Jurkat, Clone E6-1 (cell line): ENCODE measurements at places on chromosomes 1 and 21.

DNA sequence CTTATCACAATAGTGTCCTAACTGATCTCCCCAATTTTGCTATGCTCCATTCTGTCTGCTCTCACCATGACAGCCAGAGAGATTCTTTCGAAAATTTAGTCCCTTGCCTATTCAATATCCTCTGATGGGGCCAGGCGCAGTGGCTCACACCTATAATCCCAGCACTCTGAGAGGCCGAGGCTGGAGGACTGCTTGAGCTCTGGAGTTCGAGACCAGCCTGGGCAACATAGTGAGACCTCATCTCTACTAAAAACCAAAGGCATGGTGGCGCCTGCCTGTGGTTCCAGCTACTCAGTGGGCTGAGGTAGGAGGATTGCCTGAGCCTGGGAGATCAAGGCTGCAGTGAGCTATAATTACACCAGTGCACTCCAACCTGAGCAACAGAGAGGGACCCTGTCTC is 16.1 kb upstream of the PDZK1IP1 start:
- DNase-seq = no peak

GRCh38 chr1:9593492-9594465 is 5.1 kb downstream of the TMEM201 start:
- peak; percentile 32 for DNase-seq

DNA sequence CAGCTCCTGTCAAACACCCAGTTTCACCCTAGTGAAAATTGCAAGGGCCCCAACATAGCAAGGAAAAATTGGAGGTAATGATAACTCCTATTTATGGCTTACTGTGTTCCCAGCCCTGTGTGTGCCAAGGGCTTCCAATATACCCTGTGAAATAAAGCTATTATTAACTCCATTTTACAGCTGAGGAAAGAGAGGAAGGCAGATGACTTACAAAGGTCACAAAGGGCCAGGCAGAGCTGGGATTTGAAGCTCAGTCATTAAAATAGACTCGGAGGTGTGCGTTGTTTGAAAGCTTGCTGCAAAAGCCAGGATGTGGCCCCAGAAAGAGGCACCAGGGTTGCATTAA is 20.2 kb upstream of the SDC3 start:
- DNase-seq = no peak

DNA sequence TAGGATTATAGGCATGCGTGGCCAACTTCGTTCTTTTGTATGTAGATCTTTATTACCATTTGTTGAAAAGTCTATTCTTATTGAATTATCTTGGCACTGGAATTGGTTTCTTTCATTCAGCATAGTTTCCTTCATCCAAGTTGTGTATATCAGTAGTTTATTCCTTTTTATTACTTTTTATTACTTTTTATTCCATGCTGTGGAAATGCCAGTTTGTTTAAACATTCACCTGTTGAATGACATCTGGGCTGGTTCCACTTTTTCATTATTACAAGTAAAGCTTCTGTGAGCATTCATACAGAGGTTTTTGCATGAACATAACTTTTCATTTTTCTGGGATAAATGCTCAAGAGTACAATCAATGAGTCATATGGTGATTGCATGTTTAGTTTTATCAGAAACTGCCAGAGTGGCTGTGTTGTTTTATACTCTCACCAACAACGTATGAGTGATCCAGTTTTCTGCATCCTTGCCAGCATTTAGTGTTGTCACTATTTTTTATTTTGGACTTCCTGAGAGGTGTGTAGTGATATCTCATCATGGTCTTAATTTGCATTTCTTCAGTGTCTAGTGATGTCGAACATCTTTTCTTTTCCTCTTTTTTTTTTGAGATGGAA is 28.6 kb downstream of the PTPRU start:
- DNase-seq = no peak

DNA sequence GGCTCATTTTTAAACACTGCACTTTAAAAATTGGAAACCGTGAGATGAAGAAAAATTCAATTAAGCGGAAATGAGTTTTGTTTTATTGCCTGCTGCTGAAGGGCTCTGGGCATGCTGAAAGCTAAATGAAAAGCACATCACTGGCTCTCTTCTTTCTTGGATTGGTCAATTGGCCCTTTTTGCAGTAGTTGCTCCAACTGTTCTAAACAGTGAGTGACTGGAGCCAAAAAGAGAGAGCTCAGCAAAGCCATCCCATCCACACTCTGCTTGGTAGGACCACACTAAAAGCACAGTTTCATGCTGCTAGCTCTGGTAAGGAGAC is 48.1 kb downstream of the LHX4 start:
- no peak for DNase-seq

- DNase-seq = no peak
These were observed 53.8 kb upstream of the PSEN2 start for GRCh38 chr1:226816576-226816975.

DNA sequence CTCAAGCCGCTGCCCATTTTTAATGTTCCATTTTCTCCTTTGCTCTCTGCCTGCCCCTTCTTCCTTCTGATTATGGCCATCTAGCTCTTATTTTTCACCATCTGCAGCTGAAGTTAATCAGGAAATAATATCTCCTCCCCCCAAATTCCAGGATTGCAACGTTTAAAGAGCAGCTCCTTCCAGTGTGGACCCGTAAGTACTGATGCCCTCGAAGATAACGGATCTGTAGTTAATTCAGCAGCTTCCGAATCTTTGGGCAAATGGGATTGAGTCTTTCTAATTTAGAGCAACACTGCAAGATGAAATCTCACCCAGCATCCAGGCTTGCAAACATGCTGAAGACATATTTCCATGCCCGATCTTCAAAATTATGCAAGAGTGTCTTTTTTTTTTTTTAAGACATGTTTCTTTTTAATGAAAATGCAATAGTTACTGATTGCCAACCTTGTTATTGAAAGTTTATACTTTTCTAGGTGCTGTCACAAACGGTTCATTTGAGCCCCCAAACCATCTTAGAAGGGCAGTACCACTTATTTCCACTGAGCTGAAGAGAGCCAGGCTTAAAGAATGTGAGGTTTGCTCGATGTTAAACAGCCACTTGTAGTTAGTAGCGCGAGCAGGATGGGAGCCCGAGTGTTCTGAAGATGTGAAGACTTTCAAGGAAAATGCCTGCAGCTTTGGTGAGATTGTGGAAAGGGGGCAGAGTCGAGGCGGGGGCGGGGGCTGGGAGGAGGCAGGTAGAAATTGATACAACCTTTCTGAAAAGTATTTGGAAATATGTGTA is 10.9 kb upstream of the RCAN3 start:
- no peak for DNase-seq

DNA sequence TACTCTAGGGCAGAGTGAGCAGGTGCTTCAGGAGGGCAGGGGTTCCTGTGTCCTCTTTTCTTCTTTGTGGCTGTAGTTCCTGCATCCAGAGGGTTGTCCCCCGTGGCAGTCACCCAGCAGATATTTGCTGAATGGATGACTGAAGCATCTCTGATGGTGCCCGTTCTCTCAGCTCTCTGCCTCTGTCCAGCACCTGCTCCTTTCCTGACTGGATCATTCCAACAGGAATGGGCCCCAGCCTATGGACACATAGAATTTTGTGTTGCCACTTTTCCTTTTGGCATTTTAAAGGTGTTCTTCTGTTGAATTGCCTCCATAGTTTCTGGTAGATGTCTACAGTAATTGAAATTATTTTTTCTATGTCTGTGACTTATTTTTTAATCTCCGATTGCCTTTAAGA is 372.5 kb upstream of the C1orf174 start:
- no peak for DNase-seq

DNA sequence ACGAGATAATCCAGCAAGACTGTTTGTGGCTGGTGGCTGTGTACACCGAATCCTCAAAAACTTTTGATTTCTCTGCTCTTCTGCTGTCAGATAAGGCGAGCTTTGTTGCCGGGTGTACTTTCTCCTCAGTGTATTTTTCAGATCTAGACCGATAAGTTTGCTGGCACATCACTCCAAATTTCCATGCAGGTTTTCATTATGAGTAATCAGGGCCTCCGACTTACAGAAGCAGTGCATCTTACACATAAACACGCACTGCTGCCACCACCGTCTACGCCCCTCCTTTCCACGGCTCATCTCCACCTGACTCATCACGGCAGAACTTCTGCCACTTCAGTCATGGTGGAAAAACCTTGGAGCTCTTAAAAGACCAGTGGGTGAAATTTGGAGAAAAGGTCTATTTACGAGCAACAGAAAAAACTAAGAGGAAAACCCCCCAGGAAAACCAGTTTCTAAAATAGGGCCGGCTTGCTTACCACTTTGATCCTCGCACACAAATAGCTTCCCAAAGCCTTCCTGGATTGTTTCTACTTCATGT is 7.7 kb downstream of the ZBTB21 start:
- no peak for DNase-seq

GRCh38 chr21:39611551-39612190 is 1.1 kb upstream of the B3GALT5 start:
- no peak for DNase-seq

GRCh38 chr1:18949686-18950400 is 6.6 kb downstream of the IFFO2 start:
- DNase-seq = no peak

DNA sequence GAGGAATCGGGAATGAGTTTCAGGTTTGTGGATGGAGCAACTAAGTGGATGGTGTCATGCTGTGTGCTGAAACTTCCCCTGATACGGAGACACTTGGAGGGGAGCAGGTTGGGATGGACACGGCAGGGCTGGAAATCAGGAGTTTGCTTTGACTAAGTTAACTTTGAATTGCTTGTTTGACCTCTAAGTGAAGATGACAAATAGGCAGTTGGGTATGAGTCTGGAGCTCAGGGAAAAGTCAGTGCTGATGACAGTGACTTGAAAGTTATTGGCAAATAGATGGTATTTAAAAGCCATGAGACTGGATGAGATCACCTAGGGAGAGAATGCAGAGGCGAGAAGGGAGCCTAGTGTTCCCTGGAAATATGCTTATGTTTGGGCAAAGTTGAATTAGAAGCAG is 12.8 kb upstream of the ZSCAN20 start:
- DNase-seq = no peak

- no peak for DNase-seq
These were observed 35.5 kb upstream of the PARP1 start for GRCh38 chr1:226443439-226443838.

DNA sequence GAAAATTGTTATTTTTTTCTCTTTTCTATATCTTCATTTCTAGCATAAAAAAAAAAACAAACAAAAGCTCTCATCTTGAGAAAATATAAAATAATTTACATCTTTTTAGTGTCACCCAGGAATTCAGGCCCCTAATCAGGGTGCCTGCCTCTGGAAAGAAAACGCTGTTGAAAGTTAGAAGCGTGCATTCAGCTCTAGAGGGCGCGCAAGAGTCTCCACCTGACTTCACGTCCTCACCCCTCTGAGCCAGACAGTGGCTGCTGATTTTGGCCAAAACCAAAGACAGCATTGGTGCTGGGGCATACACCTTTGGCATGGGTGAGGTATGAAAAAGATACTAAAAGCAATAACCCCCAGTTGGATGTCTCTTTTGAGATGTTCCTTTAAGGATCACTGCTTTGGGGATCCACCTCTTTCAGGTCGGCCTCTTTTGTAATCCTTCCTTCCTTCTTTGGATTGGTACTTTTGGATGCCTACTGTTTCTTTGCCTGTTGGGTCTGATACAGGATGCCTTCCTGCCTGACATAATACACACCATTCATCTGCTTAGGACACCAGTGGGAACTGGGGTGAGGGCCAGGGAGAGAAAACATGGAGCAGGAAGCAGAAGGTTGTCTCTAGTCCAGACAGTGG is 77.6 kb upstream of the CHRM3 start:
- peak; percentile 7 for DNase-seq

DNA sequence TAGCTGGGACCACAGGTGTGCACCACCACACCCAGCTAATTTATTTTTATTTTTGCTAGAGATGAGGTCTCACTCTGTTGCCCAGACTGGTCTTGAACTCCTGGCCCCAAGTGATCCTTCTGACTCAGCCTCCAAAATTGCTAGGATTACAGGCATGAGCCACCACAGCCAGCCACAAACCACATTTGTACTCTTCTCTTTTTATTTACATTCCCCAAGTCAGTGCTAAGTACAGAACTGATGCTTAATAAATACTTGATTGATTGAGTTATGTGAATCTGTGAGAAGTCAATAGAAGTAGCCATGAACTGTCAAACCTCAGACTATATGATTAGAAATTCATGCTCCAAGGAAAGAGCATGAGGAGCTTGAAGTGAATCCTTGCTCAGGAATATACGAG is 48.5 kb upstream of the S1PR1 start:
- DNase-seq = no peak

DNA sequence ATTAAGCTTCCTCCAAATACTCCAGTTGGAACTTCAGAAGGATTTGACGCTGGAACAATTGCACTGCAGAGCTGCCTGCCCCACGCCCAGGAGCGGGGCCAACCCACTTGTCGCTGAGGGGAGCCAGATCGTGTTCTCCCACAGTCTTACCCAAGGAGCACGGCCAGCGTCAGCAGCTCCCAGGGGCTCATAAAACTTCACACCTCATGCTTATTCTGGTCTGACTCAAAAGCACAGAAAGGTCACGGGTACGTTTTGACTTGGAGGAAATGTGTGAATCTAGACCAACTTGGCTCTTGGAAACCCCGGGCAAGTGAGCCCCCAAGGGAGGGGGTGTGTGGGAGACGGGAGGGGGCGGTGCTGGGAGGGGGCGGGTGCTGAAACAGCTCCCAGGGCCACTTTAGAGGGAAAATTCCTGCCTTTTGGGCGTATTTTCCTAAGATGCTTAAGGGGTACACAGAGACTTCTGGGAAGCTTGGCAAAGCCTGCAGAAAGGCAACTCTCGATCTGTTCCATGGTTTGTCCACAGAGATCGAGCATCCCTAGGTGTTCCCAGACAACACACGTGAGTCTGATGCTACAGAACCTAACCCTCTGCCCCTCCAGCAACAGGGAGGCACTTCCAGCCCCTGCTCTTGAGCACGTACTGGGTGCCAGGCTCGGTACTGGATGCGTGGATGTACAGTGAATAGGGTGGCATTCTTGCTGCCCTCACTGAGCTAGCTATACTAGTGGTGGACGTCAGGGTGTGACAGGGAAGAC is 98.9 kb downstream of the DHRS3 start:
- no peak for DNase-seq

GRCh38 chr1:238592621-238593020 is 701.9 kb upstream of the ZP4 start:
- DNase-seq = no peak

- DNase-seq = no peak
These were observed 64.5 kb downstream of the COL18A1 start for GRCh38 chr21:45469273-45470086.

DNA sequence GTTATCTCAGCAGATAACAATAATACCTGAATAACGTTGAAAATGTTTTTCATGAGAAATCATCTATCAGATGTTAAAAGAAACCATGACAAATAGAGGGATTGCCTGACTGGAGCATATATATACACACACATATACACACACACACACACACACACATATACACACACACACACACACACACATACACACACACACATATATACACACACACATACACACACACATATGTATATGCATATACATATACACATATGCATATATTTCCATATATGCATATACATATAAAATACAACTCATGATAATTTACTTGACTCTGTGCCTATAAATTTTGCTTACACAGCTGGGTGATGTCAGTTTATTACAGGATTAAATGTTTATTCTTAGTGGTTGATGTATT is 847.3 kb upstream of the ADAMTS5 start:
- no peak for DNase-seq

GRCh38 chr1:205316161-205316566 is 5.4 kb downstream of the NUAK2 start:
- no peak for DNase-seq

- DNase-seq = peak; percentile 17
These were observed 382 bp downstream of the GPBP1L1 start for GRCh38 chr1:45686015-45686287.
